AG20443 (cell line): ENCODE measurements at places on chromosomes 12 and 14.

DNA sequence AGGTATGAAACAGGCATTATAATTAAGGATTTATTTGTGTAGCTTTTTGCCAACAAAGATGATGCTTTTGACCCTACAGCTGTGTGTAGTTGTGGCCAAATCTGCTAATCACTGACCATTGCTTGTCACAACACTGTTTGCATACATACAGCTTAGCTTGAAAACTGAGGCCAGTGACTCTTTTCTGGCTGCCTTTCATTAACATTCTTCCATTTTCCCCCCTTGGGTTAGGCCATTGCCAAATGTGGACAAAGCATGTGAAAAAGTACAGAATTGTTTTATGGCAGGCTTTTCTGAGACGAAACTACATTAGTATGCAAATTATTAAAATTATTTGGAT, 263.3 kb downstream of the SLC16A7 start:
- no peak for DNase-seq

GRCh38 chr14:68892961-68893360, 86.1 kb downstream of the ACTN1 start:
- DNase-seq = no peak

DNA sequence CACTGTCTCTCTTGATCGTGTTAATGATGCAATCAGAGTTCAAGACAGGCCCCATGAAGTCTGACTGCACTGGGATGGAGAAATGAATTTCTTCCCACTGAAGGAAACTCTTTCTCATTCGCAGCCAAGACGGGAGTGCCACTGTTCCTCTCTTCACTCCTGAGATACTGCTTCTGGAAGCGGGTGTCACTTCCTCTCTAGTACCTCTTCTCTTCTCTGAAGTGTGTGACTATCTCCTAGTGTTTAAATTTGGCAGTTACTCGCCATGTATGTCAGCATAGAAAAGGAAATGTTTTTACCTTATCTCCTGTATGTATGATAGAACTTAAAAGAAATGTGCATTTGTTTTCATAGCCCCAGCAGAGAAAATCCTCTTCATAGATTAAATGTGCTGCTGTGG, 215.2 kb downstream of the ANO6 start:
- DNase-seq = no peak

GRCh38 chr14:29858299-29858698, 69.3 kb downstream of the PRKD1 start:
- DNase-seq = no peak

- no peak for DNase-seq
Observed at GRCh38 chr12:82522762-82523161, 163.9 kb upstream of the TMTC2 start.

- DNase-seq = no peak
Observed at GRCh38 chr12:115001571-115002180, 317.7 kb upstream of the TBX3 start.

- no peak for DNase-seq
Observed at GRCh38 chr12:128068211-128068610, 198.8 kb upstream of the TMEM132C start.

GRCh38 chr12:85755760-85756159, 80.4 kb downstream of the RASSF9 start:
- no peak for DNase-seq

- DNase-seq = no peak
Observed at GRCh38 chr12:42186793-42187192, 42.1 kb upstream of the GXYLT1 start.

GRCh38 chr12:117111386-117111785, 12.2 kb upstream of the TESC start:
- DNase-seq = no peak

GRCh38 chr12:62959745-62960144, 24.8 kb upstream of the PPM1H start:
- no peak for DNase-seq

GRCh38 chr14:92645841-92646478, 102.5 kb downstream of the LGMN start:
- DNase-seq = peak; percentile 69

DNA sequence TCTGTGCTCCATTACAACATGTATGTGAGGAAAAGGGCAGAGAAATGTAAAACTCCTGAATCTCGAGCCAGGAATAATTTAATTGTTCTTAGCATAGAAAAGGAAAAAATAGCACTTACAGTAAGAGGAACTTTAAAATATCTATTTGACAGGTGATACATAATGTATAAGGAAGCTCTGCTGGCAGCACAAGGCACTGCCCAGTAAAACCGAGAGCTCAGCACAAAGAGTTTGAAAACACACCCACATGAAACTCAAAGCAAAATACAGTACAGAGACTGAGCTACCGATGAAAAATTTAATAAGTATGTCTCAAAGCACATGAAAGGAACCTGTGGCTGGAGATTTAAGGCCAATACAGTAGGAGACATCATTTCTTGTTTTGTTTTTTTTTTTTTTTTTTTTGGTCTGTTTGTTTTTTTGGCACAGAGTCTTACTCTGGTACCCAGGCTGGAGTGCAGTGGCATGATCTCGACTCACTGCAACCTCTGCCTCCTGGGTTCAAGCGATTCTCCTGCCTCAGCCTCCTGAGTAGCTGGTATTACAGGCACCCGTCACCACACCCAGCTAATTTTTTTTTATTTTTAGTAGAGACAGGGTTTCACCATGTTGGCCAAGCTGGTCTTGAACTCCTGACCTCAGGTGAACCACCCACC, 19.2 kb downstream of the CLIP1 start:
- no peak for DNase-seq

GRCh38 chr12:57164454-57164853, 17.0 kb upstream of the LRP1-AS start:
- no peak for DNase-seq

- DNase-seq = no peak
Observed at GRCh38 chr14:49970474-49971147, 77.7 kb downstream of the ARF6 start.

- peak; percentile 64 for DNase-seq
Observed at GRCh38 chr12:10641735-10642500, 28.5 kb upstream of the MAGOHB start.

DNA sequence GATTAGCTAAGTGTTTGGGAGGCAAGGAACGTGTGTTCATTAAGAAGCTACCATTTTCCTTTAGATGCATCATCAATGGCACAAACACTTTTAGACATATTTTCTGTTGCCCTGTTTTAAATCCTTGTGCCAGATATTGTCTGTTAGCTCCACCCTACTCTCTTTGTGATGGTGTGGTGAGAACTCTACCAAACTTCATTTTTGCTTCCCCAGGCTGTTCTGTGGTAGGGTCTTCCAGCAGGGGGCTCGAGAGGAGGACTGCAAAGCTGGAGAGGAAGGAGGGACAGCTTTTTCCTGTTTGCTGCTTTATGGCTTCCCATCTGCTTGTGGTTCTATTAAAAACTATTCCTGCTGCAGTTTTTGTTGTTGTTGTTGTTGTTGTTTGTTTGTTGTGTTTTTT, 23.8 kb upstream of the STRAP start:
- no peak for DNase-seq

DNA sequence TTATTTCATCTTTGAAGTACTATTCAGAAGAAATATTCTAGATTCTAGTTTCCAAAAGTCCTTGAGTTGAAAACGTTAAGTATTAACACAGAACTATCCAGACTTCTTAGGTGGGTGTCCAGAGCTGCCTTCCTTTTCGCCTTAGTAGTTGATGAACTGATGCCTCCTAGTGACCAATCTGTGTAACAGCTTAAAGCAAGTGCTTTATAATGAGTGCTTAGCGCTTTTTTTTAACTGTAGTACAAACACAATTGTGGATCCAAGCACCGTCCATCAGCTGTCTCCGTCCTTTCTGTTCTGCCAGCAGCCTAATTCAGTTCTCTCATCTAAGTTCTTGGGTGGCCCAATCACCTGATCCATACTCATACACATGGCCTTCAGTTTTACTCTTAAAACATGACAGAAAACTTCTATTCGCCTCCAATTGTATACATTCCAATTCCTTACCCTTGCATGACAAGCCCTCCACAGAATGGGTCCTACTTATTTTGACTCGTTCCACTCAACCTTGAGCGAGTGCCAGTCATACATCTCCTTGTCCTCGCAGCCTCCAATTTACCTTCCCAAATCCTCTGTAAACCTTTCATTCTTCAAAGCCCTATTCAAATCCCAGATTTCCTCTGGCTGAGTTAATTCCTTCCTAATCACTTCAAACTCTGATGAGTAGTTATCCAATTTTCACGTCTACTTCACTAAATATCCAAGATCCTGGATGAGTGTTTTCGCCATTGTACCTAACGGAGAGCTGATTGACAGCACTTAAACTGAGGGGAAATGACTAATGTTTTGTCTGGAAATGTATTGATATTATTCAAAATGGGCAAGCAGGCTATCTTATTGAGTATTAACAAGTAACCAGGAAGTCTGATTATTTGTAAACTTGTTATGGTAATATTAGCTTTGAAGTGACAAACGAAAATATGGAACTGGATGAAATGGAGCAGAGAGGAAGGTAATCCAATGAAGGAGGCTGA, 5.8 kb upstream of the PHLDA1 start:
- peak; percentile 64 for DNase-seq

- DNase-seq = no peak
Observed at GRCh38 chr14:55789406-55789805, 209.4 kb downstream of the KTN1 start.

GRCh38 chr14:61147831-61148549, 133.1 kb downstream of the TMEM30B start:
- DNase-seq = no peak

DNA sequence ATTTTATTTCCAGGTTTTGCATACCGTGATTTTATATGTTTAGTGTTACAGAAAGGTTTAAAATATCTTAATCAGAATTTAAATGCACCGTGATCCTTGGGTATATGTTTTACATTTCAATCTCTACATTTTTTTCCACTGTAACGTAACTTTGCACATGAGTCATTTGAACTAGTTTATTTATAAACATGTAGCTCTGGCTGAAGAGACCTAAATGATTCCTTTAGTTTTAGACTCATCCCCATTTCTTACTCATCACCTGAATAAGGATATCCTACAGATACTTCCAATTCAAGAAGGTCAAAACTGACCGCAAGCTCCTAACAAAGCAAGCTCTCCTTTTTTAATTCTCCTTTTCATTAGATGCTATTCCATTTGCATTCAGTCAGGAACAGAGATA, 42.7 kb upstream of the SLC6A15 start:
- no peak for DNase-seq

- DNase-seq = no peak
Observed at GRCh38 chr12:4918950-4919660, 9.4 kb downstream of the KCNA1 start.

GRCh38 chr14:21476523-21476924, 235 bp downstream of the RAB2B start:
- DNase-seq = peak; percentile 87

- DNase-seq = no peak
Observed at GRCh38 chr12:92504594-92504981, 198.2 kb upstream of the PLEKHG7 start.

GRCh38 chr14:82009993-82010392, 476.3 kb upstream of the SEL1L start:
- no peak for DNase-seq

DNA sequence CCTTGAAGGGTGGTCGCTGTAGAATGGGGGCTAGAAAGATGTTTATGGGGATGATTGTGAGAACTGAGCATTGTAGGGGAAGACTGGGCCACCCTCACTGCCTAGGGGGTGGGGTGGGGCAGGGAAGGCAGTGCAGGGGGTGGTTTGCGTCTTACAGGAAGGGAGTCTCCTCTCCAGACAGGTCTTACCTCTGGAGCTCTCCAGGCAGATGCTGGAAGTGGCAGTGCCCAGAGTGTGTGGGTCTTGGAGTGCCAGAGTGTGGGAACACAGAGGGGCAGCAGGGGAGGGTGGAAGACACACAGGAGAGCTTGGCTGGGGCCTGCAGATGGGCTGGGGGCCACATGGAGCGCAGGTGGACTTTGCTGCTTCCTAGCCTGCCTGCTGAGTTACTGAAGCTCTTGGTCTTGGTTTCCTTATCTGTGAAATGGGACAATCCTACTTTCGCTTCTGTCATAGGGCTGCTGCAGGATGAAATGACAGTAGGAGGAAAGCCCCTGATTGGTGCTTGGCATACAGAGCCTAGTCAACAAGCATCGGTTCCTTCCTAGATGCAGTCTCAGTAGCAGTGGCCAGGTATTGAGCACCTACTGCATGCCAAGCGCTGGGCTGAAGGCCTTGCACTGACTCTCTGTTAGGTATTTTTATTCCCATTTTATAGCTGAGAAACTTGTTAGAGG, 118.3 kb downstream of the SLC25A47 start:
- no peak for DNase-seq

- no peak for DNase-seq
Observed at GRCh38 chr12:126899926-126900792, 1366.8 kb upstream of the TMEM132C start.

DNA sequence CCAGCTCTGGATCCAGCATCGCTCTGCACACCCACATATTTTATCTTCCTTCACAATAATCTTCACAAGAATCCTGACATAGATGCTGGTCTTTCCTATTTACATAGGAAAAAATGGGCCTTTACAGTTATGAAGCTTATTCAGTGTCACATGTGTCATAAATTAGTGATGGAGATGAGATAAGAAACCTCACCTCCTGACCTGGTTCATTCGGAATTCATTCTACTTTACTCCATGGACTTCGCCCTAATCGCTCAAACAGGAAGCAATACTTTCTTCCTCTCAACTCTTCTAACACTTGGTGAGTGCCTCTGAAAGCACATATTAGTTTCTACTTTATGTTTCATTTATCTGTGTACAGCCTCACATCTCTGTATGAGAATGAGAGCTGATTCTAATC, 12.0 kb upstream of the SINHCAF start:
- DNase-seq = no peak

- no peak for DNase-seq
Observed at GRCh38 chr14:87285506-87285905, 707.5 kb downstream of the GALC start.

DNA sequence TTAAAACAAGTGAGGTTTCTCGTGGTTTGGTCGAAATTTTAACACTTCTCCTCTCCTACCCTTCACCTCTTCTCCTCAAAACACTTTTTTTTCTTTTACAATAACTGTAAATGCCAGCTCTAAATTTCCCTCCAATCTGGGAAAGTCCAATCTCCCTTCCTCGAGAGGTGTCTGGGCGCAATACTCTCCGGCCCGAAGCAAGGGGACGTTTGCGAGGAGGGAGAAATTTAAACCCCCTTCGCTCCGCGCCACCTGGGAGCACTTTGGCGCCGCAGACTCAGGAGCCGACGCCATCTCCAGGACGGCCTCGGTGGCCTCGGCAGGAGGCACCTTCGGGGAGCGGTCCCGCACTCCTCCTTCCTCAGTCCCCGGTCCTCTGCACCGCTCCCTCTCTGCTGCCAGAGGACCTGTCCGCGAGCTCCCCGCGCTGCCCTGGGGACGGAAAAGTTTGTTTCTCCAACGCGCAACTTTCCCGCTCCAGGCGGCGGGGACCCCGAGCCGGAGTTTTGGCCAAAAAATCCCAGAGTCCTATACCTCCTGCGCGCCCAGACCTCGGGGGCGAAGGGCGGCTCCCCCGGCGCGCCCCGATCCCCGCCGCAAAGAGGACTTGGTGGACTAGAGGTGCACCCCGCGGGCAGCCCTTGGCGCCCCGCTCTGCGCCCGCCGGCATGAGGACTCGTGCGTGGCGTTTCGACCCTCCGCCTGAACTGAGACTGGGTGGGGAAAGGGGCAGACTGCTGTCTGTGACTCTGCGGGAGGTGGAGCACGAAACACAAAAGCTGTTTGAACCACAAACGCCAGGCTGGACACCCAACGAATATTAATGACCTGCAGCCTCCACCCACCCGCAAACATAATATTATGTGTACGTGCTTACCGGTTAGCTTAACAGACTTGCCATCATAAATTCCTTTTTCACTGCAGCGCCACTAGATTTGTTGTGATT, 95.2 kb upstream of the HMGA2 start:
- DNase-seq = peak; percentile 28

GRCh38 chr14:72780751-72781150, 113.2 kb downstream of the DPF3 start:
- DNase-seq = peak; percentile 71

- no peak for DNase-seq
Observed at GRCh38 chr12:101889211-101889752, 11.9 kb downstream of the DRAM1 start.
